ENCODE measurements at places on chromosomes 1 and 21. TPM values are rescaled to one million over a fixed set of nuclear protein-coding genes. Genes with fewer than 3 reads are reported as not detected.
A peak's percentile ranks its signal among the peaks of the same experiment; 100 is the strongest.

DNA sequence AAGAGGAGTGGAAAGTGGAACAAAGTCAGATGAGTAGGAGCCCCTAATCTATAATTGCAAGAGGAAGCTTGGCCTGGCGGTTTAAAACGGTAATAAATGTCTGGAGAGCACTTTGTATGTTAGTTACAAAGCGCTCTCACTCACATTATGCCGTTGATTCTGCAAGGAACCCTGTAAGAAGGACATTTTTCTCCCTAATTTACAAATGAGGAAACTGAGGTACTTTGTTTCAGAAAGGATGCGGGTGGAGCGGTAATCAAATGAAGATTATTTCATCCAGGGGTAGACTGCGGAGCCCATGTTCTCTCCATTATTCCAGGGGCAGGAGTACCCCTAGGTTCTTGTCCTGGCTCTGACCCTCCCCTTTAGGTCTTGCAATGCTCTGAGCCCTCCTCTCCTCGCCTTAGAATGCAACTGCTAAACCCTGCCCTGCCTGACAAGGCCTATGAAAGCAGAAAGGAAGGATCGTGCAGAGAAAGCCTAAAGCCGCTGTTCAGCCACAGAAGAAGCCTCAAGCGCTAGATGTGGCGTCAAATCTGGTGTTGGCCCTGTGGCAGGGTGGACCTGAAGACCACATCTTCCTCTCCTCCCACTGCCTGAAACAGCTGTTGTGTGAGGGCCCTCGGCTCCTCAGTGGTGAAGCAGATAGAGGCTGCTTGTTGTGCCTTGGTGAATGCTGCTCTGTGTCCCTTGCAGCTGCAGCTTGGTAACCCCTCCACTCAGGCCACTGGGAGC lies 588 bp upstream of the PACC1 start:
- peaks cover 5% of the 10 kb centered on the region for H3K36me3 ChIP-seq
- peaks cover 27% of the 10 kb centered on the region for H3K4me1 ChIP-seq
- H3K4me3 ChIP-seq = peak overlapping the region; percentile 99
- no peak for DNase-seq
- H3K27me3 ChIP-seq = no peaks in the 10 kb centered on the region

GRCh38 chr1:33762962-33763361 lies 100.9 kb upstream of the HMGB4 start:
- no peak for DNase-seq
- no peaks in the 10 kb centered on the region for H3K4me1 ChIP-seq
- H3K36me3 ChIP-seq = peaks cover 2% of the 10 kb centered on the region

- no peak overlapping the region for H3K4me3 ChIP-seq
- H3K27me3 ChIP-seq = peaks cover 14% of the 10 kb centered on the region
- peaks cover 4% of the 10 kb centered on the region for H3K4me1 ChIP-seq
- no peak for DNase-seq
- H3K27ac ChIP-seq = no peak overlapping the region
- peaks cover 3% of the 10 kb centered on the region for H3K36me3 ChIP-seq
Measured at GRCh38 chr1:236354330-236355147, 39.5 kb upstream of the EDARADD start.

DNA sequence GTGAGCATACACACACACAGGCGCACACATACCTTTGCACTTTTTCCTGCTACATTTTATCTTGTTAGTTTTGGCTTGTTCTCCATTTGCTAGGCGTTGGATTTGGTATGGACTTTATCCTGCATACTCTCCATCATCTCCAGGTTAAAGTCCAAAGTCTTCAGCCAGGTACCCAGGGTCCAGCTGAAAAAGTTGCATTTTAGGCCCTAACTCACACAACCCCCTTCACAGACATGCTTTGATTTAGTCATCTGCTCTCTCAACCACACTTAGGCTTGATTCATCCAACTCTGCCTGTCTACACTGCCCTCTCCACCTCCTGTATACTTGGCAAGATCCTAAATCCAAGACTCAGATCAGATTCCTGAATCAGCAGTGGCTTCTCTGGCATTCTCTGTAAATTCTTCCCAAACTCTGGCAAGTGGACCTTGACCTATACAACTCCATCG lies 10.7 kb upstream of the LAMB3 start:
- H3K4me3 ChIP-seq = no peak overlapping the region
- no peak overlapping the region for H3K27ac ChIP-seq
- H3K27me3 ChIP-seq = no peaks in the 10 kb centered on the region
- peaks cover 3% of the 10 kb centered on the region for H3K36me3 ChIP-seq
- DNase-seq = no peak

DNA sequence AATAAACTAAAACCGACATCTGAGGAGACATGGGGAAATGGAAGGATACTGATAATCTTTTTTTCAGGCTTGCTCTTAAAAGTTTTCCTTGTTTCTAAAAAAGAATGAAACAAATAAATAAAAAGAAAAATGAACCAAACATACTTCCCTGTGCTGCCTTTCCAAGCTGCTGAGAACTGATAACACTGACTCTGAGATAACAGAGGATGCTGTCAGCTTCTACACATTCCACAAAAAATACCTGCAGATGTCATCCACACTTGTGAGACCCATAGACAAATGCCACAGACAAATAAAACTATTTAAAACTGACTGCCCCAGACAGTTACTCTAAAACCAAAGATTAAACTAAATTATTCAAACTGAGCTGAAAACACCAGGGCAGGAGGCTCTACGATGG lies 12.0 kb upstream of the OR6K3 start:
- H3K4me3 ChIP-seq = no peak overlapping the region
- DNase-seq = no peak
- peaks cover 8% of the 10 kb centered on the region for H3K4me1 ChIP-seq
- H3K36me3 ChIP-seq = no peaks in the 10 kb centered on the region
- H3K27me3 ChIP-seq = peaks cover 18% of the 10 kb centered on the region

DNA sequence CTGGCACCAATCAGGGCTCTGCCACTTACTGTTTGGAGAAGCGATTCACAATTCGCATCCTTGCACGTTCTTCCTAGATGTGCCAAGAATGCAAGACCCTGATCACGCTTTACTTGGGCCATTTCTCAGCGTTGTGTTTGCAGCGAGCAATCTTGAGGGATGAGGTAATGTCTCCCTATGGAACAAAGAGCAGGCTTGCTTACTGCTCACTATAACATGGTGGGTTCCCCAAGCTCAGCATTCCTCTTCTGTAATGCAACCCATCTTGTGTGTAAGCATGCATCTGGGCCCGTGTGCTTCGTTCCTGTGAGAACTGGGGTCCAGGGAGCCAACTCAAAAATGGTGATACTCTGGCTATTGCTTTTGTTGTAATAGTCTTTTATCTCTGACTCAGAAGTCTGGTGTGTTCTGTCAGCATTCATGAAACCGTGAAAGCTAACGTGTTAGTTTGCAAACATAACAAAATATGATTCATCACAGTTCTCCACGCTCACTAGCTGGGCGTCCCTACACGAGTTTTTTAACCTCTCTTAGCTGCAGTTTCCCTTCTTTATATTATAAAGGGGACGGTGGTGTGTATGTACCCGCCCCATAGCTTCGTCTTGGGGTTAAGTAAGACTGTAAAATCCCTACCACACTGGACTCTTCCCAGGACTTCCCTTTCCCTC lies 33.3 kb downstream of the DNTTIP2 start:
- H3K36me3 ChIP-seq = peaks cover 7% of the 10 kb centered on the region
- peak overlapping the region; percentile 93 for H3K4me3 ChIP-seq
- DNase-seq = no peak

GRCh38 chr1:235841938-235842545 lies 24.7 kb downstream of the LYST start:
- DNase-seq = no peak
- no peak overlapping the region for H3K4me3 ChIP-seq
- peaks cover 7% of the 10 kb centered on the region for H3K36me3 ChIP-seq
- no peaks in the 10 kb centered on the region for H3K27me3 ChIP-seq
- H3K4me1 ChIP-seq = peaks cover 23% of the 10 kb centered on the region

DNA sequence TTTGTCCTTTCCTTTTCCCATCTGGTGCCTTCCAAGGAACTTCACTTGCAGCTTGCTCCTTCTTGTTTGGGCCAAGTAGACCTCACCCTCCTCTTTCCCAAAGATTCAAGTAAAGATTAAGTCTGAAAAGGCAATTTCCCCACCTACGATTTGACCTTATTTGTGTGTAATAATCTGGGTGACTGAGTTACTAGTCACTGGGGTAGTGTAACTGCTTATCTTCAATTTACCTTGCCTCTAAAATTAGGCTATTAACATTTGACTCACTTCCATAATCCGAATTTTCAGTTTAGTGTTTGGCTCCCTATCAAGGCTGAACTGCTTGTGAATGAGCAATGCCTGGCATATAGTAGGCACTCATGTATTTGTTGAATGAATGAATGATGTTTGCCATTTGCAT lies 59.6 kb downstream of the PLA2G4A start:
- H3K36me3 ChIP-seq = no peaks in the 10 kb centered on the region
- H3K4me1 ChIP-seq = no peaks in the 10 kb centered on the region
- no peak overlapping the region for H3K27ac ChIP-seq
- DNase-seq = no peak
- no peak overlapping the region for H3K4me3 ChIP-seq

DNA sequence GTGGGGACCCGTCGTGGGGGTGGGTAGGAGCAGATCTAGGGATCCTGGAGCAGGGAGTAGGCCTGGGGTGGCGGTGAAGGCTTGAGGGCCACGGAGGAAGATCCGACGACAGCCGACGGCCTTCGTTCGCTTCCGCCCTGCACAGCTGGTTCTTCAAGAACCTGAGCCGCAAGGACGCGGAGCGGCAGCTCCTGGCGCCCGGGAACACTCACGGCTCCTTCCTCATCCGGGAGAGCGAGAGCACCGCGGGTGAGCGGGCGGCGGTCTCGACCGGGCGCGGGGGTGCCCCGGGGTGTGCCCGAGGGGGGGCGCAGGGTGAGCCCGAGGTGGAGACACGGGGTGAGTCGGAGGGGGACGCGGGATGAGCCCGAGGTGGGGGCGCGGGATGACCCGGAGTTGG lies 16.5 kb upstream of the HDAC1 start:
- peak overlapping the region; percentile 95 for H3K27ac ChIP-seq
- no peaks in the 10 kb centered on the region for H3K27me3 ChIP-seq

The LENEP gene
- not detected for total RNA-seq

The SMYD3 gene
- total RNA-seq = 28.6 TPM

The OXCT2 gene
- not detected for total RNA-seq

The SDHC gene
- total RNA-seq = 76.8 TPM

The TNFRSF9 gene
- 0.50 TPM for total RNA-seq

The ZBTB8A gene
- total RNA-seq = not detected

All from T-helper 17 cell (primary cell).